ENCODE measurements at places on chromosomes 6 and 20.

DNA sequence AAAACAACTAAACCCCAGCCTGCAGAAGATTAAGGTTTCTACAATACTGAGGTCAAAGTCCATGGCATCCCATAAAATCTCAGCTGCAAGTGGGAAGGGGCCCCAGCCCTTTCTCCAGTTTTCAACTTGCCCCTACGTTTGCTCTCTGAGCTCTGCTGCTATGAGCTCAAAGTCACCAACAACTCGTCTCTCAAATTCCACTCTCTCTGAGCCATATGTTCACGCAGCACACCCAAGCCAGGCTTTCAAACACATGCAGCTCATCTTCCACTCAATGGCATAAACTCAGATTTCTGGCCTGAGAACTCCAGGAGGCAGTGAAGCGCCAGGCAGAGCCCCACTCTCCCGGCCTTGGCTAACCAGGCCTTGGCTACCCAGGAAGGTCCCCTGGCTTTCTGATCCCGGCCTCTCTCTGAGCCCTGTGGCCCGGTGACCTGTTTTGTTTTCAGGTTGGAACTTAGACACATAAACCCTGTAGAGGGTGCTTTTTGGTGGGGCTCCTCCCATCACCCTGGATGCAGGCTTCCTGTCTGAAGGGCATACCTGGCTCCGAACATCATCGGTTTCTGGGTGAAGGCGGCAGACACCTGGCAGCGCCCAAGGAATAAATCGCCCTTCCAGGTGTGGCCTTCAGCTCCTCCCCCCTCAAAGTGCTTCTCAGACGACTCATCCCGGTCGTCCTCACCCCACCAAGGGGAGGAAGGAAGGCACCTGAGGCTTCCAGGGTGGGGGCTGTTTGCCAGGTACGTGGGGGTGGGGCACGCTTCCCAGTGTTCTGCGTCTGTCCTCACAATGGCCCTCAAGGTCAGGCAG is 12.4 kb downstream of the SLC22A23 start:
- DNase-seq = no peak

- no peak for DNase-seq
These were observed 20.1 kb downstream of the SMLR1 start for GRCh38 chr6:130847001-130847910.

DNA sequence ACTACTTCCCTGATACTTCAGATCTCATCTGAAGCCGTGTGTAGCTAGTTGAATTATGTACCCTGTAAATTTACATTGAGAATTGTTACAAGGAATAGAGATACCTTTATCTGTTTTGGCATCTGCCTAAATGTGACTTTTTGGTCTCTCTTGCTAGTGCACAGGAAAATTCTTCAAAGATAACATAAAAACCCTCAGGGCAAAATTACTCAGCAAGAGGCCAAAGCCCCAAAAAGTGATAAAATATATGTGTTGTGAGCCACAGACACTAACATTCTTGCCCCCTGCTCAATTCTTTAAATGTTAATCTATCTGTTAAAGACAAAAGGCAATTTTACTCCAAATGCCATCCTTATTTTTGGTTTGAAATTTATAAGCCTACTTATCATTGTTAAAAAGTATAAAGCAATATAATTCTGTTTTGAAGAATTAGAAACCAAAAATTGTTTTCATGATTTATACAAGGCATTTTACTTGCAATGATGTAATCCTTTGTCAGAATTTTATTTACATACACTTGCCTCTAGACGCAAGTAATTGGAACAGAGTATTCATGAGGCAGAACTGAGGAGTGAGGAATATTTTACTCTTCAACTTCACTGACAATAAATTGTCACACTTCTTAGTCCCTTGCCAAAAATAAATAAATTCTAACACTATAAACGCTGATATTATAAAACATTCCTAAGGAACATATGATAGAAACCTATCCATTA is 186.2 kb downstream of the EPM2A start:
- no peak for DNase-seq

DNA sequence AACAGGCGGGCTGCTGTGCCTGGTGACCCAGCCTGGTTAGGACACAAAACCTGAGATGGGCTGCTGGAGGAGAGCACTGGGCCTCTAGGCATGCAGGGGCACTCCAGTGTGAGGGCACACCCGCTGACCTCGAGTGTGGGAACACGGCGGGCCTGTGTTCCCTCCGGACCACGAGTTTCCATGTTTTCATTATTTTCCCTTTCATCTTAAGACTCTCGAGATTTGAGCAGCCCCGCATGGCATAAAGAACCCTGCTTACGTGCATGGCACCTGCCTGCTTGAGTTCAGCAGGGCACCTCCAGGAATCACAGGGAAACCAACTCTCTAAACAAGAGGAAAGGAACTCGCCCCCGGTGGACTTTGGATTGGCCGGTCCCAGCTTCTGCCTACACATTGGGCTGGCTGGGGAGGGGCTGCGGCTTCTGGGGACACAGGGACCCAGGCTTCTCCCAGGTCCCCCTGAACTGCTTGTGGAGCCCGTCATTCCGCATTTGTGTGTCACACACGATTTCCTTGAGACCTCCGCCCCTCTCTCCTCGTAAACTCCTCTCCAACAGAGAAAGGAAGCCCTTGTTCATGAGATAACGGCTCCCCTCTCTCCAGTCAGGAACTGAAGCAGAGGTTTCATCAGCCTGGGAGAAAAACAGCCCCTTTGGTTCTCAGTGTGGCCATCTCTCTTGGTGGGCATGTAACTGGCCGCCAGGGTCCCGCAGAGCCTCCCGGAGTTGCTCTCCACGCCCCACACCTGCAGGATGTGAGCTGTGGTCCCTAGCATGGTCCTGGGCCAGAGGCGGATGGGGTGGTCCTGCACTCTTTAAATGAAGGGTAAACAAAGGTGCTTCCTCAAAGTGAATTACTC is 181.8 kb downstream of the TTLL2 start:
- DNase-seq = no peak

DNA sequence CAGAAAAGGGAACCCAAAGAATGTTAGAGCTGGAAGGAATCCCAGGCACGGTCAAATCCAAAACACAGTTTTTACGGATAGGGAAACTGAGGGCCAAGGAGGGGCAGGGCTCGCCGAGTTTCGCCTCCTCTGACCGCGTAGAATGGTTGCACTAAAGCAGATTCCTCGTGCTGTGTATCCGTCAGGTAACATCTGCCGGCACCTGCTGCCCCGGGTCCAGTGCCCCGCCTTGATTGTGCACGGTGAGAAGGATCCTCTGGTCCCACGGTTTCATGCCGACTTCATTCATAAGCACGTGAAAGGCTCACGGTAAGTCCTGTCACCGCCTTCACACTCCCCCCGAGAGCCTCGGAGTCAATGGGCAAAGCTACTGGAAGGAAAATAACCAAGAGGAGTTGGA is 17.1 kb downstream of the TUBB2A start:
- DNase-seq = no peak

DNA sequence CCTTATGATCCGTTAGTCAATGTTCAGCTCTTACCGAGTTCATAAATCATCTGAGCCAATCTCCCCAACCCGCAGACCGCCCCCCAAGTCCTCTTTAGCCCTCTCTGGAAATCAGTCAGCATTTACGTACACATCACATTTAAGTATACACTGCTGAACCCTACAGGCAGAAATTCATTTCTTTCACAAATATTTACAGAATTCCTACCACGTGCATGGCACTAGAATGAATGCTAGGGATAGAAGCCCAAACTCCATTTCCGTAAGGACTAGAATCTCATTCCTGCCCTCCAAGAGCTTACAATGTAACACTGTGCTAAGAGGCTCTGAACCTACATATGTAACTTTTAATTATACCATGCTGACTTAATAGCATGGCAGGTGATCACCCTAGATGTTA is 1.8 kb downstream of the OSER1 start:
- DNase-seq = no peak

GRCh38 chr6:378958-379409 is 12.6 kb upstream of the IRF4 start:
- DNase-seq = no peak

DNA sequence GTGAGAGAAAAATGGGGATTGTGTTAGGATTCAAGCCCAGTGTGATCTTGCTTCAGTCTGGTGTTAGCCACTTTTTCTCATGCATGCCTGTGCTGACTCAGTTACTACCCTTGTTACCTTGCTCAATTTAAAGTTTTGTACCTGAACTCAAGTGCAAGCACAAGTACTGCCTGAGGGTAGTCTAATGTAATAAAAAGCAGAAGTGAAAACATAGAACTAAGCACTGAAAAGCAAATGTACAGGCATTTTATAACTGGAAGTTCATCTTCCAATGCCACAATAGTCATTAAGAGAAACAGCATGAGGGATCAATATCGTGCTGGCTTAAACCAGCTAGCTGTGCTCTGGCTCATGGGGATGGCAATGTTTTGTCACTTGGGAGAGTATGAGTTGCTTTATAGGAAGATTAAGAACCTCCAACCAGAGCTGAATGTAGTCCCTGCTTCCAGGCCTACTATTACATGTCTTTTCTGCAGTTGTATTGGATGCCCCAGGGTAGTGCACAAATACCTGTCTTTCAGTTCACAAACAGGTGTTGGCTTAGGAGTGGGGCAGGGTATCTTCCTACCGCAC is 48.7 kb downstream of the SLC35F1 start:
- DNase-seq = no peak

DNA sequence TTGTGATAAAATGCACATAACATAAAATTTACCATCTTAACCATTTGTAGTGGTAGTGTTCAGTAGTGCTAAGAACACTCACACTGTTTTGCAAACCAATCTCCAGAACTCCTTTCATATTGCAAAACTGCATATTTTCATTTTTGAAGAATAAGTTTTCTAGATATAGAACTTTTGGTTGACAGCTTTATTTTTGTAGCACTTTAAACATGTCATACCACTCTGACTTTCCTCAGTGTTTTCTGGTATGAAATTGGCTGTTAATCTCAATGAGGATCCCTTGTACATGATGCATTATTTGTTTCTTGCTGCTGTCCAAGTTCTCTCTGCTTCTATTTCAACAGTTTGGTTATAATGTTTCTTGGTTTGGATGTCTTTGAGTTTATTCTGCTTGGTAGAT is 45.1 kb upstream of the MICB start:
- DNase-seq = no peak

- no peak for DNase-seq
These were observed 42.6 kb upstream of the SUPT3H start for GRCh38 chr6:45420083-45420908.

DNA sequence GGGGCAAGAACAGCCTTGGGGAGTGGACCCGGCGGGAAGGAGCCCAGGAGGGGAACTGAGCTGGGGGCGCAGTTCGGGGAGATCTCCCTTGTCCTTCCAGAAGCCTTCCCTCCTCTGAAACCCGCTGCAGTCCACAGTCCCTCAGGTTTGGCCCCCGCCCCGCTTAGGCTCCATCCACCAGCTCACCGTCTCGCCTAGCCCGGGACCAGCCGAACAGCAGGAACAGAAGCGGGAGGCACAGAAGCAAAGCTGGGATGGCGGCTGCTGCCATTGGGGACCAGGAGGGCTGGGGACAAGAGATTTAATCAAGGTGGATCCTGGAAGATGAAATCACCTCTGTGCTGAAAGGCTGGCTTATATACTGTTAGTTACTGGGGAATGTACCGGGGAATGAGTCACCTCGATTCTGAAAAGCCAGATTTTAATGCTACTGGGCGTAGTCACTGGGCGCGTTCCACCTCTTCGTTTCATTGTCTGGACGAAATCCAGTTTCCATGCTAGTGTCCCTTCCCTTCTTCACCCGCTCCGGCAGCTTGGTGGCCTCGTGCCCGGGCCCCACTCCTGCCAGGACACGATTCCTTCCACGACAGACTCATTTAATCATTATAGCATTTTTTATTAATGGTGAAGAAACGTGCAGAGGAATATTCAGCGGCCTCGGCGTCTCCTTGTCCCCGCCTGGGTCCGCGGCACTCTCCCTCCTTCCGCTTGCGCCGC is at the start of gene RAET1L:
TSS of gene RAET1L (minus strand) at position 332 of the 717 bp plus-strand sequence. CDS start at position 271, 61 bp downstream.
- no peak for DNase-seq

- no peak for DNase-seq
These were observed 12.2 kb downstream of the SNAP91 start for GRCh38 chr6:83696674-83697073.

DNA sequence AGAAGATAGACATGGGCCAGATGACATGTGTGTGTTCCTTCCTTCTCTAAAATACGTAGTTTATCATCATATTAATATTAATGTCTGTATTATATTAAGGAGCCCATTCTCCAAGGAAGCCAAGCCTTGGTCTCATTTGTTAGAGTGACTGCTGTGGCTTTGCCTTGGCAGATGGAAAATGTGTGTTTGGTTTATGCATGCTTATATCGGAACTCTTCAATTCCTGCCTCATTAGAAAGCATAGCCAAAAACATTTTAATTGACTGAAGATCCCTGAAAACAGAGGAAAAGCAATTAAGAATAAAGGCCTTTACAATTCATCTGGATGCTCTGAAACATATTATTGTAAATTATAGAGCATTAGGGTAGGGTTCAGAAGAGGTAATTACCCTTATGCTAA is 106.4 kb downstream of the COL9A1 start:
- no peak for DNase-seq

DNA sequence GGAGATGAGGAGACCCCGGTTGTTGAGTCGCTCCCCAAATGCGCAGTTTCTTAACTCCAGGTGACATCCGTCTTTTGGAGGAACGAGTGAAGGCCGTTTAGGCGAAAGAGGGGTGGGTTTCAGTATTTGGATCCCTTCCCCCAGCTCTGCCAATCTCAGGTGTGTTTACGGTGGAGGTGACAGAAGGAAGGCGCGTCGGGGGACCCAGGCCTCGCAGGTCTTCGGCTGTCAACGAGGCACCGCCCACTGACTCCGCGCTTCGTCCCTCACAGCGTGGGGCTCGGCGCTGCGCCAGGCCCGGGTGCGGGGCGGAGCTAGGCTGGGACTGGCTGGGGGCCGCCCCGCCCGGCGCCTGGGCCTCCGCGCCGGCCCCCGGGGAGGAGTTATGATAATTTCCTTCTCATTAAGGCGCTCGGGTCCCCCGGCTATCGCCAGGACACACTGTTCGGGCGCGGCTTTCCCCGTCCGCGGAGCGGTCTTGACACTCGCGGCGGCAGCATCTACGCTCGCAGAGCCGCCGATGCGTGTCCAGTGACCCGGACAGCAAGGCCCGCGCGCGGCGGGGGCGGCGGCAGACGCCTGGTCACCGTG is at the start of gene TFAP2C:
TSS of gene TFAP2C (plus strand) at position 434 of the 591 bp plus-strand sequence. CDS start 239 bp downstream, outside the sequence.
- no peak for DNase-seq

GRCh38 chr6:138455746-138456400 is 43.4 kb downstream of the NHSL1 start:
- DNase-seq = no peak

- DNase-seq = no peak
These were observed 302.6 kb upstream of the ARID1B start for GRCh38 chr6:156474507-156475120.

GRCh38 chr6:10534419-10534762 is 13.2 kb downstream of the GCNT2 start:
- DNase-seq = peak; percentile 16

GRCh38 chr20:10519361-10520046 is 84.4 kb downstream of the SLX4IP start:
- no peak for DNase-seq

DNA sequence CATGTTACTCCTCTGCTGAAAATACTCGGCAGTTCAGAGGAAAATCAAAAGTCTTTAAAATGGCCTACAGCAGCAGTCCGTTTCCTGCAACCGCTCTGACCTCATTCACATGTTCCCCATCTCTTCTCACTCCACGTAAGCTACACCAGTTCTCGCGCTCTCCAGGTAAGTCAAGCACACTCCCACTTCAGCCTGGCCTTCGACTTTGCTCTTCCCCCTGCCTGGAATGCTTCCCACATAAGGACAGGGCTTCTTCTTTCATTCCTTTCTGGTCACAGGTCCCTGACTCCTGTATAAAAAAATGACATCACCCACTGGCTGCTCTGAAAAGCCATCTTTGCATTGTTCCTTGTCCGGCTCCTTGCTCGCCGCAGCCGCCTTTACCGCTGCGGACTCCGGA is 42.7 kb downstream of the MGME1 start:
- no peak for DNase-seq

Data from CD14-positive monocyte (primary cell).